ENCODE measurements at places on chromosomes 16 and 17.

DNA sequence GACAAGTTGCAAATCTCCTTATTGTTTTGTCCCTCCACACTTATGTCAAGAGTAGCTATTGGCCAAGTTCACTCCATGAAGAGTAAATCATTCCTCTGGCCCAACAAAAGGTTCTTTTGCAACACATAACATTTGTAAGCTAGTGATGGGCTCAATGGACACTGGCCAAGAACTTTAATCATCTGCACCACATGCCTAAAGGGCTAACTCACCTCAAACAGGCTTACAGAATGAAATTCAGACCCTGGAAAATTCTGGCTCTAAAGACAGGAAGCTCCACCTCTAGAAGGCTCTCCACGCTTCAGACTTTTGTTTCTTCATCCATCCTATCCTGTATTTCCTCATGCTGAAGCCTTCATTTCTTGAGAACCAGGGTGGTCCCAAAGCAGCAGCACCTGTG lies 10.9 kb upstream of the ANKFN1 start:
- no peaks in the 10 kb centered on the region for H3K36me3 ChIP-seq
- H3K27ac ChIP-seq: no peak overlapping the region
- H3K4me1 ChIP-seq: no peaks in the 10 kb centered on the region
- no peak for DNase-seq
- no peak overlapping the region for H3K4me3 ChIP-seq
- no peaks in the 10 kb centered on the region for H3K27me3 ChIP-seq

- H3K4me1 ChIP-seq: peaks cover 49% of the 10 kb centered on the region
- no peaks in the 10 kb centered on the region for H3K27me3 ChIP-seq
- no peak overlapping the region for H3K27ac ChIP-seq
- no peaks in the 10 kb centered on the region for H3K36me3 ChIP-seq
These were observed 37.1 kb downstream of the FTO start for GRCh38 chr16:53740933-53741531.

DNA sequence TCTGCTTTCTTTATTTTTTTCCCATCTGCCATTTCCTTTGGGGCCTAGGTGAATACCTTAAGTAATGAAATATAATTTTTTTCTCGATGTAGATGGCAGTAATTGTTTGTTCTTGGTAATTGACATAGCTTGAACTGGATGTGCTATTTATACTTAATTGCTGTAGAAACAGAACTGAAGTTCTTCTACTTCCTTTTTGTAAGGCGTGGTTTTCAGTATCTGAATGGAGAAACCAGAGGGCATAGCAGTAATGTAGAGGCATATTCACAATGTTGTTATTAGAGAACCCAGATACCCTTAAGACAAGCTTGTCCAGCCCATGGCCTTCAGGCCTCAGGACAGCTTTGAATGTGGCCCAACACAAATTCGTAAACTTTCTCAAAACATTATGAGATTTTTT lies 16.4 kb downstream of the ATP6V0A1 start:
- no peaks in the 10 kb centered on the region for H3K4me1 ChIP-seq
- peaks cover 100% of the 10 kb centered on the region for H3K36me3 ChIP-seq
- no peak for DNase-seq
- no peak overlapping the region for H3K4me3 ChIP-seq

- peak overlapping the region; percentile 99 for H3K27ac ChIP-seq
- peaks cover 38% of the 10 kb centered on the region for H3K4me1 ChIP-seq
- H3K4me3 ChIP-seq: peak overlapping the region; percentile 77
- no peak for DNase-seq
- no peaks in the 10 kb centered on the region for H3K27me3 ChIP-seq
These were observed 1.1 kb downstream of the NDEL1 start for GRCh38 chr17:8436844-8437171.

- H3K36me3 ChIP-seq: no peaks in the 10 kb centered on the region
- H3K4me1 ChIP-seq: peaks cover 45% of the 10 kb centered on the region
- no peaks in the 10 kb centered on the region for H3K27me3 ChIP-seq
- H3K27ac ChIP-seq: peak overlapping the region; percentile 69
These were observed 9.6 kb downstream of the CRISPLD2 start for GRCh38 chr16:84829168-84829965.

DNA sequence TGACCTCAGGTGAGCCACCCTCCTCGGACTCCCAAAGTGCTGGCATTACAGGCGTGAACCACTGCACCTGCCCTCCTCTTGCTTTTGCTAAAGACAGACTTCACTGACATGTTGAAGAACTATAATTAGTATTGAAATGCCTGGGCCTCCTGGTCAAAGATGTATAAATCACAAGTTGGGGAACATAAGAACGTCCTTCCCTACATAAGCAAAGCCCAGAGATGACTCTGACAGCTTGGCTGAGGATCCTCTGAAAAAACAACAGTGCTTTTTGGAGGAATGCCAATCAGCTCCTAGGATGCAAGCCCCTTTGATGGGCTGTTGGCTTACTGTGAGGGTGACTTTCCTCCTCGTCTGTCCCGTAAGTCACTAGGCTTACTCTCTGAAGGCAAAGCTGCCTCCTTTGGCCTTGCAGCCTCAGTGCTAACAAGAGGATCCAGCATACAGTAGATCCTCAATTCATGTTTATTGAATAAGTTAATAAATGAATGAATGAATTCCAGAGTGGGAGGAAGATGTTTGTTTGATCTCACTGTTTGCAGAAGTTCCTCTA lies 6.3 kb downstream of the APOH start:
- no peak overlapping the region for H3K4me3 ChIP-seq
- H3K27ac ChIP-seq: no peak overlapping the region

- H3K4me3 ChIP-seq: no peak overlapping the region
- no peaks in the 10 kb centered on the region for H3K36me3 ChIP-seq
- H3K27me3 ChIP-seq: no peaks in the 10 kb centered on the region
- peaks cover 9% of the 10 kb centered on the region for H3K4me1 ChIP-seq
These were observed 15.1 kb downstream of the SSH2 start for GRCh38 chr17:29914819-29915537.

GRCh38 chr17:35099908-35100307 lies 19.8 kb downstream of the RAD51D start:
- no peaks in the 10 kb centered on the region for H3K27me3 ChIP-seq
- H3K4me1 ChIP-seq: no peaks in the 10 kb centered on the region
- no peak overlapping the region for H3K27ac ChIP-seq
- H3K36me3 ChIP-seq: peaks cover 15% of the 10 kb centered on the region

GRCh38 chr16:10386517-10387100 lies 748 bp downstream of the ATF7IP2 start:
- no peaks in the 10 kb centered on the region for H3K4me1 ChIP-seq
- no peaks in the 10 kb centered on the region for H3K36me3 ChIP-seq
- peak overlapping the region; percentile 71 for H3K27ac ChIP-seq
- peak overlapping the region; percentile 78 for H3K4me3 ChIP-seq

GRCh38 chr16:51298800-51299199 lies 147.7 kb upstream of the SALL1 start:
- H3K4me3 ChIP-seq: no peak overlapping the region
- H3K27ac ChIP-seq: no peak overlapping the region
- H3K36me3 ChIP-seq: no peaks in the 10 kb centered on the region
- no peaks in the 10 kb centered on the region for H3K4me1 ChIP-seq

- H3K27me3 ChIP-seq: no peaks in the 10 kb centered on the region
- H3K27ac ChIP-seq: no peak overlapping the region
- no peaks in the 10 kb centered on the region for H3K4me1 ChIP-seq
- no peak for DNase-seq
These were observed 57.3 kb upstream of the RPL38 start for GRCh38 chr17:74146196-74146595.

DNA sequence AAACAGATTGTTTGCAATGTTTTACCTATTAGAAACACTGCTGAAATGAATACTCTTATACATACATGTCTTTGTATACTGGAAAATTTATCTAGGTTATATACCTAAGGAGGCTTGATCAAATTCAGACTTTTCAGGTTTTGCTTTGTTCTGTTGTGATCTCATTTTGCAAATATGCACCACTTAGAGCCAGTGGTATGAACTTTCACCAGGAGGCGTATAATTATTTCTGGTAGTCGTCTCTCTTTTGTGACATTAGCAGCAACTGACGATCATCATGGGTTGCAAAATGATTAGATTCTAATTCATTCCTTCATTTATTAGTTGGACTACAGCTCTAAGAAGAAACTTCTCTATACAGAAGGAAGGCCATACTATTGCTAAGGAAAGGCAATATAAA lies 26.9 kb downstream of the AP1G1 start:
- no peak overlapping the region for H3K27ac ChIP-seq
- H3K27me3 ChIP-seq: no peaks in the 10 kb centered on the region
- DNase-seq: no peak
- H3K36me3 ChIP-seq: no peaks in the 10 kb centered on the region
- H3K4me1 ChIP-seq: no peaks in the 10 kb centered on the region
- H3K4me3 ChIP-seq: no peak overlapping the region

DNA sequence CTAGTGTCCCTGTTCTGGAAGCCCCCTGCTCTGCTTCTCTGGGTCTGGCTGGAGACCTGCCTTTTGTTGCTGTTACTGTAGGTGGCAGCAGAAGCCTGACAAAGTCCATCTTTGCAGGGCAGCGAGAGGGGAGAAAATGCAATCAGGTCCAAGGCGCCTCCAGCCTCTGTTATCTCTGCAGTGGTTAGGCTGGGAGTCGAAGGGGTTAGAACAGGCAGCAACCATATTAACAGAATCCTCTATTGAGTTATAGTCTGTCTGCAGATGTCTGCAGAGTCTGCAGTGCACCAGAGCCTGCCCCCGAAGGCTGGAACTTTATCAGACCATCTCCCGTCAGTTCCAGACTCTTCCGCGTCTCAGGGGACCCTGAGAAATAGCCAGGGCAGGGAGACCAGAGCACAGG lies 404.9 kb upstream of the EEF2KMT start:
- H3K27ac ChIP-seq: no peak overlapping the region
- H3K4me1 ChIP-seq: peaks cover 7% of the 10 kb centered on the region
- no peaks in the 10 kb centered on the region for H3K27me3 ChIP-seq
- DNase-seq: no peak

GRCh38 chr17:53932386-53932785 lies 109.7 kb downstream of the KIF2B start:
- no peak overlapping the region for H3K27ac ChIP-seq
- DNase-seq: no peak
- no peaks in the 10 kb centered on the region for H3K4me1 ChIP-seq
- H3K27me3 ChIP-seq: no peaks in the 10 kb centered on the region
- no peaks in the 10 kb centered on the region for H3K36me3 ChIP-seq

- no peak for DNase-seq
- no peaks in the 10 kb centered on the region for H3K27me3 ChIP-seq
- H3K4me1 ChIP-seq: peaks cover 19% of the 10 kb centered on the region
- H3K27ac ChIP-seq: no peak overlapping the region
- H3K4me3 ChIP-seq: no peak overlapping the region
- peaks cover 39% of the 10 kb centered on the region for H3K36me3 ChIP-seq
These were observed 22.2 kb downstream of the CLTC start for GRCh38 chr17:59641799-59642484.

- no peak overlapping the region for H3K4me3 ChIP-seq
- H3K36me3 ChIP-seq: no peaks in the 10 kb centered on the region
- no peak for DNase-seq
- H3K4me1 ChIP-seq: peaks cover 7% of the 10 kb centered on the region
These were observed 34.2 kb upstream of the HS3ST3A1 start for GRCh38 chr17:13635951-13636350.

GRCh38 chr17:19785854-19786253 lies 37.8 kb upstream of the ALDH3A1 start:
- H3K27ac ChIP-seq: no peak overlapping the region
- no peak overlapping the region for H3K4me3 ChIP-seq
- no peaks in the 10 kb centered on the region for H3K27me3 ChIP-seq
- H3K36me3 ChIP-seq: no peaks in the 10 kb centered on the region
- no peak for DNase-seq
- H3K4me1 ChIP-seq: peaks cover 46% of the 10 kb centered on the region

GRCh38 chr17:74769856-74770497 lies 6.2 kb downstream of the NAT9 start:
- H3K36me3 ChIP-seq: peaks cover 91% of the 10 kb centered on the region
- H3K27ac ChIP-seq: no peak overlapping the region
- H3K4me3 ChIP-seq: no peak overlapping the region
- peaks cover 30% of the 10 kb centered on the region for H3K4me1 ChIP-seq

GRCh38 chr16:66959704-66960161 lies 1.3 kb upstream of the CES3 start:
- DNase-seq: no peak
- peak overlapping the region; percentile 31 for H3K27ac ChIP-seq
- H3K4me3 ChIP-seq: no peak overlapping the region
- H3K36me3 ChIP-seq: no peaks in the 10 kb centered on the region
- H3K4me1 ChIP-seq: peaks cover 14% of the 10 kb centered on the region

DNA sequence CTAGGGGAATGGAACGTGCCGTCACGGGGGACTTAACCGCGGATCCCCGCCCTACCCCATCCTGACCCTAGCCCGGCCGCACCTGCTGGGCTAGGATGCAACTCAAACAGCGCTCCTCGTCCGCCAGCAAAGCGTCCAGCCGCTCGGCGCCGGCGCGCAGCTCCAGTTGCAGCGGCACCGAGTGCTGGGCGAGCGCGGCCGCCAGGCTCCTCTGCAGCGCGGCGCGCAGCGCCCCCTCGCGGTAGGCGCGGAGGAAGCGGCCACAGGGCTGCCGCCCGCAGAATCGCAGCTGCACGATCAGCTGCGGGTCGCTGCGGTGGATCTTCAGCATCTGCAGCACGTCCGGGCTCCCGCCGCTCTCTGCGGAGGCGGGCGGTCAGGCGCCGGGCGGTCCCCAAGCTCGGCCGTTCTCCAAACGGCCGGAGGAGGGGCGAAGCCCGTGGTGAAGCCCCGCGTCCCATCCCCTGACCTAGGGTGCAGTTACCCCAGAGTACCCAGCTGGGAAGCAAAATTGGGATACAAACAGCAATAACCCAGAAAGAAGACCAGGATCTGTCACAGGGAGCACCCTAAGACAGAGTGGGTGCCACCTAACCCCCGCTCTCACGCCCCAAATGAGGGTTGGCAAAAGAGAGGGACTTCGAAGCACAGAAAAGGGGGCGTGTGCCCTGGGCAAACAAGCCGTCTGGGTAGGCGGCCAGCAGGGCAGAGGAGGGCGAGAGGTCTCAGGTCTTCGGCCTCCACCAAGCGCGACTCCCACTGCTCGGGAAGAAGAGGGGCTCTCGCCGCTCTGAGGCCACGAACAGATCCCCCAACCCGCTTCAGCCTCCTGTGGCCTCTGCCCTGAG lies 4.2 kb downstream of the TRADD start:
- no peak for DNase-seq
- H3K4me1 ChIP-seq: peaks cover 71% of the 10 kb centered on the region
- no peaks in the 10 kb centered on the region for H3K27me3 ChIP-seq
- H3K4me3 ChIP-seq: peak overlapping the region; percentile 23
- H3K27ac ChIP-seq: no peak overlapping the region

- peaks cover 13% of the 10 kb centered on the region for H3K36me3 ChIP-seq
- peaks cover 65% of the 10 kb centered on the region for H3K4me1 ChIP-seq
- no peaks in the 10 kb centered on the region for H3K27me3 ChIP-seq
These were observed 1.1 kb upstream of the LCMT1 start for GRCh38 chr16:25110387-25110947.

DNA sequence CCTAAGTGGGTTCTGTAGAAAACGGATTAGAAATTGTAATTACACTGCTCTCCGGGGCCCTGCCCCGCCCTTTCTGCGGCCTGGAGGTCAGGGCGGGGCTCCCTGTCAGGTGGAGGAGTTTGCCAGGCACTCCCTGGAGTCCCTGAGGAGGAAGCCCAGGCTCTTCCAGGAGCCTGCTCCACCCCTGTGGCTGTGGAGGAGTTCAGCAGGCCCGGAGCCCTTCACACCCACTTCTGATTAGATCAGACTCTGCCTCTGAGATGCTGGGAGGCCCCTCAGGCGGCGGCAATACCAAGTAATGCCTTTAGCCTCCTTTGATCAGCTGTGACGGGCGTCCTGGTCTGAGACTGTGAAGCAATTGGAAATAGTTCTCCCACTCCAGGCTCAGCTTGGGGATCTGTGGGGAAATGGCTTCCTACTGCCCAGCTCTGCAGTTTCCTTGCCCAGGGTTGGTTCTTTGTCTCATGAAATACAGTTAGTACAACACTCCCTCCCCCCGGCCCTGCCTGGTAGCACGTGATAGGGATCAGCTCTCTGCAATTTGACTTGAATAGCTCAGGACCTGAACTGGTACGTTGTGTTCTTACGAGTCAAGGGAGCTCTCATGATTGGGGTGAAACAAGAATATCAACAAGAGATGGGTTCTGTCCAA lies 22.3 kb downstream of the BAIAP2 start:
- peak overlapping the region; percentile 86 for H3K27ac ChIP-seq
- H3K4me1 ChIP-seq: peaks cover 39% of the 10 kb centered on the region

All from esophagus squamous epithelium (tissue), 5 donors.